NCI-H1417 (cell line): ENCODE measurements at places on chromosomes 3 and 15.

- DNase-seq, result peak; percentile 5
Measured at GRCh38 chr3:8416965-8417364, 84.7 kb upstream of the LMCD1 start.

- no peak for DNase-seq
Measured at GRCh38 chr3:90062631-90063200, 955.3 kb downstream of the EPHA3 start.

- DNase-seq, result no peak
Measured at GRCh38 chr3:126938520-126939337, 44.2 kb upstream of the PLXNA1 start.

GRCh38 chr15:65957451-65957850 is 88.2 kb downstream of the RAB11A start:
- peak; percentile 92 for DNase-seq

GRCh38 chr15:68364028-68364659 is 67.8 kb downstream of the ITGA11 start:
- DNase-seq, result no peak

- no peak for DNase-seq
Measured at GRCh38 chr3:172528677-172529076, 5.4 kb upstream of the TNFSF10 start.
